Stimulated activated CD4-positive, alpha-beta T cell treated with anti-CD3 and anti-CD28 coated beads, Interleukin-1b, Interleukin-23, amount 100 ng/mL, for 1 hour (primary cell): ENCODE measurements at places on chromosomes 11 and 22.

DNA sequence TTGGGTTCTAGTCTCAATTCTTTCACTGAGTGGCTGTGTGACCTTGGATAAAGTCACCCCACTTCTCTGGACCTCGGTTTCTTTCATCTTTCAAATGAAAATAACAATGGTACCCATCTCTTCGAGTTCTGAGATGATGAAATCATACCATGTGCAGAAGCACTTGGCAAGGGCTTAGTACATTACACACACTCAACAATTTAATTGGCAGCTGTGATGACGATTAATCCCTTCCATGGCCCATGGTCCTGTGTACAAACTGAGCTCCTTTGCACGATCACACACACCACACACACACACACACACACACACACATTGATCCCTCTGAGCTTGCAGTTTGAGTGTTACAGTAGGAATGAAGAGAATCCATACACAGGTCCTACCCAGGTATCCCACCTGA is 103.4 kb upstream of the ASPHD2 start:
- DNase-seq, result no peak

GRCh38 chr22:19943082-19944026 is 1.7 kb upstream of the TXNRD2 start:
- DNase-seq, result no peak

- no peak for DNase-seq
These were observed 60.1 kb downstream of the DCUN1D5 start for GRCh38 chr11:103031834-103032233.

GRCh38 chr22:44482776-44483175 is 15.3 kb downstream of the RTL6 start:
- DNase-seq, result no peak

DNA sequence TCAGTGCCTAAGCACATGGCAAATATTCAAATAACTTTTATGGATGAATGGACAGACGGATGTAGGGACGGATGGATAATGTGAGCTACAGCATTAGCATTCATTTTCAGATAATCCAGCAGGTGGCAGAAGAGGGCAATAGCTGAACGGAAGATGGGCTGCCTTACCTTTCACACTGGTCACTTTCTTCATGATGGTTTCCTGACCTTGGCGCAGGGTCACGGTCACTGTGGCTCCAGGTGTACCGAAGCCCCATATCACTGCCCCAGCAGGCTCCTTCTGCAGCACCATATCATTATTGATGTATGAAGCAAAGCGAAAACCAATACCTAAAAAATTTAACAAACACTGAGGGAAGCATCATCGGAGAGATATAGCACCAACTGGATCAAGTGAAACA is 4.3 kb downstream of the SIAE start:
- DNase-seq, result no peak

DNA sequence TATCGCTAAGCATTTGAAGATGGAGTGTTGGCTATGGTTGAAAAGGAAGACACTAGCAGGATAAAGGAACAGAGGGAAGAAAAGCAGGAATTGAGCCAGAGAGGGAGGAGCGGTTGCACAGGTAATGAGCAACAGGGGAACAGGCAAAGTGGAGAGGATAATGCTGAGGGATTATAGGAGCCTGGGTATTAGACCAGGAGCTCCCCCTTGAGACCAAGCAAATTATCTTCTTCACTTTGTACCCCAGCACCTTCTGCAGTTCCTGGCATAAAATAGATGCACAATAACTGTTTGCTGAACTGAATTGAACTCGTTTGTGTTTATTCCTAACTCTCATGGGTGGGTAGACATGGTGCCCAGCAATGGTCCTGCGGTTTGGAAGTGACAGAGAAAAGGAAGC is 54.6 kb upstream of the OR5P2 start:
- DNase-seq, result no peak
